NCI-H446 treated with DMSO at 0.1 percent for 48 hours (cell line): ENCODE measurements at places on chromosomes 11 and 22.
A peak's percentile ranks its signal among the peaks of the same experiment; 100 is the strongest.

DNA sequence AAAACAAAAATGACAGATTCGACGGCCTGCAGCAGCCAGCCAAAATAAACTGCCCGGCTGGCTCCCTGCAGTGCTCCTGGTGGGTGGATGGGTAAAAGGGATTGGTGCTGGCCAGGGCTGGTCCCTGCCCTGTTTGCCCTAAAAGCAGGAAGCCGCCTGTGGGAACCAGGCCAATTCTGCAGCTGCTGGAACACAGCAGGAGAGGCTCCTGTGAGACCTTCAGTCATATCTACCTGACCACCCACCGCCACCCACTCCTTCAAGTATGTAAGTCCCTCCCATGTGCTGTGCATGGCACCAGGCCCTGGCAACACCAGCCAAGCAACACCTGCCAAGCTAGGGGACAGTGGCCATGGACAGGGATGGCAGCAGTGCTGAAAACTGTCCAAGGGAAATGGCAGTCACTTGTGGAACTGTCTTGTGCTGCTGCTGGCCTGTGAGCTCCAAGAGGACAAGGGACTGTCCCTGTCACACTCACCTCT is 48.7 kb upstream of the ARFGAP3 start:
- no peak for DNase-seq

- no peak for DNase-seq
Observed at GRCh38 chr11:103803062-103803461, 233.4 kb upstream of the DDI1 start.

- DNase-seq: no peak
Observed at GRCh38 chr22:32632512-32633315, 158.1 kb downstream of the FBXO7 start.

DNA sequence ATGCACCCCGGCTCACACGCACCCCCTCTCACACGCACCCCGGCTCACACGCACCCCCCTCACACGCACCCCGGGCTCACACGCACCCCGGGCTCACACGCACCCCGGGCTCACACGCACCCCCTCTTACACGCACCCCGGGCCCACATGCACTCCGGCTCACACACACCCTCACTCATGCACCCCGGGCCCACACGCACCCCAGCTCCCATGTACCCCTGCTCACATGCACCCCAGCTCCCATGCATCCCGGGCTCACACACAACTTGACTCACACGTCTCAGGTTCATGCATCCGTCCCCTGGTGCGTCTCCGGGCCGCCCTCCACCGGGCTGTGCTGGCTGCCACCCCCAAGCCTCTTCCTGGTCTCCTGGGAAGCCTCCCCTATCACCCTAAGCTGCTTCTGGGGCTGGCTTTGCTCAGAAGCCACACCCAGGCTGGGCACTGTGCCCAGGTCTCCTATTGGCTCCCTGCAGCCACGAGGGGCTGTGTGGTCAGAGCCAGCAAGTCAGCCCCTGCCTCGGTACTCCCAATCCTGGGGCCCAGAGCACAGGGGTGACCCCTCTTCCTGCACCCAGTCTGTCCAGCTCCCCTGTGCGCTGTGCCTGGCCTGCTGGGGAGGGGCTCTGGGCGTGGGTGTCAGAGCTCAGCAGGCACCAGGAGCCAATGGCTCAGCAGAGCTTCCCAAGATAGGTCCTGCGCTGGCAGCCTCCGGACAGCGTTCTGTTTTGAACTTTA is 16.9 kb downstream of the TSPAN4 start:
- peak; percentile 25 for DNase-seq

- no peak for DNase-seq
Observed at GRCh38 chr22:26444777-26445176, 15.7 kb downstream of the ASPHD2 start.

DNA sequence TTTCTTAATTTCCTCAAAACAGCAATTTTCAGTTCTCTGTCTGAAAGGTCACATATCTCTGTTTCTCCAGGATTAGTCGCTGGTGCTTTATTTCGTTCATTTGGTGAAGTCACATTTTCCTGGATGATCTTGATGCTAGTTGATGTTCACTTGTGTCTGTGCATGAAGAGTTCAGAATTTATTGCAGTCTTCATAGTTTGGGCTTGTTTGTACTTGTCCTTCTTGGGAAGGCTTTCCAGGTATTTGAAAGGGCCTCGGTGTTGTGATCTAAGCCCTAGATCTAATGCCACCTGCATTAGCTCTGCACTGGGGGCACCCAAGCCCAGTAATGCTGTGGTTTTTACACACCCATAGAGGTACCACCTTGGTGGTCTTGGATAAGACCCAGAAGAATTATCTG is 228.9 kb downstream of the GUCY1A2 start:
- DNase-seq: no peak

GRCh38 chr11:134410766-134411165 is 1.3 kb downstream of the B3GAT1 start:
- no peak for DNase-seq
